ENCODE measurements at places on chromosomes 6 and 20.

DNA sequence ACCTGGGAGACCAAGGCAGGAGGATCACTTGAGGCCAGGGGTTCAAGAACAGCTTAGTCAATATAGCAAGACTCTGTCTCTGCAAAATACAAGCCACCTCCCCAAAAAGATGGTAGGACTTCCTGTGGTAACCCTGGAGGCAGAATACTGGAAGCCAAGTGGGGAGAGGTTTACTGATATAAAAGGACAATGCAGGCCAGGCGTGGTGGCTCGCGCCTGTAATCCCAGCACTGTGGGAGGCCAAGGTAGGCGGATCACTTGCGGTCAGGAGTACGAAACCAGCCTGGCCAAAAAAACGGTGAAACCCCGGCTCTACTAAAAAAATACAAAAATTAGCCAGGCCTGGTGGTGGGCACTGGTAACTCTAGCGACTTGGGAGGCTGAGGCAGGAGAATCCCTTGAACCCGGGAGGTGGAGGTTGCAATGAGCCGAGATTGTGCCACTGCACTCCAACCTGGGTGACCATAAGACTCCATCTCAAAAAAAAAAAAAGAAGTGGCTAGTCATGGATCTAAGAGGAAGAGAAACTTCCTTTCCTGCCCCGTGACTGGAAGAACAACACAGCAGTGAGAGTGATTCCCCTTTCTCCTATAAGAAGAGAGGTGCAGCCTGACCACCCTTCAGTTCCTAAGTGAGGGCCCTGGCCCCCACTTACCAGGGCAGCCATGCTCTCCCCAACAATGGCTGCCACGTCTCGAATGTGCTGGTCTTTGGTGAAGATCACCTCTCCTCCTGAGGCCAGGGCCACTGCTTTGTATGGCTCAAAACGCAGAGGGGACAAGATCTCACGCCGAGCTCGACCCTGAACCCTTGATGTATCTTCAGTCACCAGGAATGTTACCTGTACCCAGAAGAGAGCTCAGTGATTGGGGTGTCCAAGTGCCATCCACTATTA lies 6.2 kb downstream of the SAPCD1 start:
- DNase-seq = no peak

GRCh38 chr6:30806581-30807183 lies 62.3 kb upstream of the IER3 start:
- no peak for DNase-seq

DNA sequence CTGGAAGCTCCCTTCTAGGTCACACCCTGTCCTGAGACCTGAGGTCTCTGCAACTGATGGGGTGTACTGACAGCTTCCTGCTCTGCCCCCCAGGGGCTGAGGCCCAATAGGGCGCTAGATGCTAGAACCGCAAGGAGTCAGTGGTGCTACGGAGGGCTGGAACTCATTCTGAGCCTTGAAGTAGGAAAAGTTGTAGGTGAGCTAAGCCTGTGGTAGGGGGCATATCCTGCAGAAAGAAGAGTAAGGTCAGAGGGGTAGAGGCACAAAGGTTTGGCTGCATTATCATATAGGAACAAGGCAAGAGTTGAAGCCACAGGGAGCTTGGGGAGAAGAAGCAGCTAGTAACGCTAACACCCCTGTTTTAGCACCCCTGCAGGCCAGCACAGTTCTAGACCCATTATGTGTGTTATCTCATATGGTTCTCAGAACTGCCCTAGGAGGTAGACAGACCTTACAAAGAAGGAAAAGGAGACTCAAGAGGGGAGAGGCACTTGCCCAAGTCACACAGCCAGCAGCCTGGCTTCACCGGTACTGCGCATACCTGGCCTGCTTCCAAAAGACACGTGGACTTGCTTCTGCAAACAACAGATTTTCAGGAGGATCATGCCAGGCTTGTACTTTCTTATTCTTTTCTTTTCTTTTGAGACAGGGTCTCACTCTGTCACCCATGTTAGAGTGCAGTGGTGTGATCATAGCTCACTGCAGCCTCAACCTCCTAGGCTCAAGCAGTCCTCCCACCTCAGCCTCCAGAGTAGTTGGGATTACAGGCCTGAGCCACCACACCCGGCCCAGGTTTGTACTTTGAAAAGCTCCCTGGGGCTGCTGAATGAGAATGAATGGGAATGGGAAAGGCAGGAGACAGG lies 156.1 kb downstream of the MRPL14 start:
- DNase-seq = no peak

GRCh38 chr6:33312361-33313104 lies 1.3 kb downstream of the TAPBP start:
- DNase-seq = peak; percentile 62

DNA sequence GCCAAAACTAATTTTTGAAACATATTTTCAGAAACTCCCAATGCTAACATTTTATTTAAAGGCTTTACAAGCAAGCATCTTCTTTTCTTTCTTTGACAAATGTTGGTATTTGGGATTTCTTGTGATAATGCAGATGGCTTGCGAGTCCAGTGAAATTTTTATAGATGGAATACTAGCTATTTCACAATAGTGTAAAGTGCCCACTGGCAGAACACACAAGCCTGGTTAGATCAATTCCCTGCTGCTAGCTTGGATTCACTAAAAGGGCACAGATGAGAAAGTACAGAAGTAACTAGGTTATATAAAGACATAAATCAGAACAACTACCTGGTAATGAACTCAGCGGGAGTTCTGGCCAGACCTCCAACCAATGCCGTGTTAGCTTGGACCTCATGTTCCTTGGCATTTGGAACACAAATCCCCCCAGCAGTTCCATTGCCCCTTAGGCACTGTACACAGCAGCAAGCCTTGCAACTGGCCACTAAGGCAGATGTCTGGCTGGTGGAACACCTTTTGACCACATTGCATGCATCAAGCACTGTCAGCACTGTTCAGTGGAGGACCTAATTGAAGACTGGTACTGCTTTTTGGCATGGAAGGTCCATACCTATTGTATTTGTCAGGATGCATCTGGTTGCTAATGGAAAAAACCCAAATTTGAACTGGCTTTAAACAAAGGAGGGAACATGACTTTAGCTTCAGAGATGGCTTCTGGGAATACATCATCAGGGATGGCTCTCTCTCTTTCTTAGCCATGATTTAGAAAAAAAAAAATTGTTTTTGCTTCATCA lies 15.6 kb upstream of the ZFP64 start:
- no peak for DNase-seq

DNA sequence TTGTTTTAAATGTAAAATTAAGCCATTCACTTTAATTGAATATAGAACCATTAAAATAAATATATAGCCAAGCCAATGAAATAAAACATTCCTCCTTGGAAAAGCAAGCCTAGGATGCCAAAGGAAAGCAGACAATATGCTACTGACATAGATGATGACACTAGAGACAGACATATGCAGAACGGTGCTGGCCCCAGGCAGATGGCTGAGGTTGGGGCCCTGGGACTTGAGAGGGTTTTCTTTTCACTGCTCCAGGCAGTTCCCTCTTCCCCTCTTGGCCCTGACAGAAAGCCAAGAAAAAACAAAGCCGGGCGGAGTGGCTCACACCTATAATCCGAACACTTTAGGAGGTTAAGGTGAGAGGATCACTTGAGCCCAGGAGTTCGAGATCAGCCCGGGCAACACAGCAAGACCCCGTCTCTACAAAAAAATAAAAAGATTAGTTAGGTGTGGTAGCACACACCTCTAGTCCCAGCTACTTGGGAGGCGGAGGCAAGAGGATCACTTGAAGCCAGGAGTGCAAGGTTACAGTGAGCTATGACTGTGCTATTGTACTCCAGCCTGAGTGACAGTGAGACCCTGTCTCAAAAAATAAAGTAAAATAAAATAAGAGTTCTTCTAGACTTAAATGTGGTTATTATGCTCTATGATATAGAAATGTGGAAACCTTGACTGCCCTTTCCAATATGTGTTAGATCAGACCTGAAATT lies 31.2 kb downstream of the FASTKD5 start:
- no peak for DNase-seq

DNA sequence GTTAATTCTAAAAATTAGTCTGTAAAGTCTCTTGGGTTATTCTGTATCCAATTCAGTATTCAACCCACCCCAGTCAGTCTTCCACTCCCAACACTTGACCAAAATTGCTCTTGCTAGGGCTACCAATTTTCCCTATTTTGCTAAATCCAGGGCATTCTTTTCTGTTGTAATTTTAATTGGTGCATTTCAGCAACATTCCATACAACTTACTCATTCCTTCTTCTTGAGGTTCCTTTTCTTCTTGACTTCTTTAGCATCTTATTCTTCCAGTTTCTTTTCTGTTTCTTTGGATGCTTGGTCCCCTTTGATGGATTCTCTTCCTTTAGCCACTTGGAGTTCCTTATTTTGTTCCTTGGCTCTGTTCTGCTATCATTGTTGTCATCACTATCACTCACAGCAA lies 11.2 kb upstream of the GRM1 start:
- DNase-seq = no peak

GRCh38 chr20:8012724-8013123 lies 6.8 kb downstream of the TMX4 start:
- no peak for DNase-seq

GRCh38 chr6:88982720-88983119 lies 19.3 kb upstream of the RNGTT start:
- no peak for DNase-seq

- DNase-seq = no peak
Measured at GRCh38 chr6:26251354-26252076, 113.5 kb upstream of the BTN3A2 start.

- DNase-seq = no peak
Measured at GRCh38 chr20:50969912-50970311, 11.3 kb downstream of the MOCS3 start.

GRCh38 chr20:40966103-40966502 lies 62.5 kb upstream of the TOP1 start:
- no peak for DNase-seq

DNA sequence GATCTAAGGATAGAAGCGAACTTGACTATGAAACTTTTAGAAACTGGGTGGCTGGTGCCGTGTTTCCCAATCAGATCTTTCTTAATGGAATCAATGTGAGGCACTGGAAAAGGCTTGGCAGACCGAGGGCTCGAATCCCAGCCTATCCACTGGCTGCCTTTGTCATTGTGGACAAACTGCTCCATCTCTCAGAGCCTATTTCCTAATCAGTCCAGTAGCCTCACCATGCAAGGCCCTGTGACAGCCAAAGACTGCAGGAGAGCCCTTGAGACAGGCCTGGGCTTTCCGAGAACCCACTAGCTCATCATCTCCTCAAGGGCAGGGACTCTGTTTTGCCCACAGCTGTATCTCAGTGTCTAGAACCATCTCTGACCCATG lies 43.4 kb downstream of the SPDEF start:
- no peak for DNase-seq

- DNase-seq = no peak
Measured at GRCh38 chr6:23522792-23523547, 603.0 kb upstream of the NRSN1 start.

DNA sequence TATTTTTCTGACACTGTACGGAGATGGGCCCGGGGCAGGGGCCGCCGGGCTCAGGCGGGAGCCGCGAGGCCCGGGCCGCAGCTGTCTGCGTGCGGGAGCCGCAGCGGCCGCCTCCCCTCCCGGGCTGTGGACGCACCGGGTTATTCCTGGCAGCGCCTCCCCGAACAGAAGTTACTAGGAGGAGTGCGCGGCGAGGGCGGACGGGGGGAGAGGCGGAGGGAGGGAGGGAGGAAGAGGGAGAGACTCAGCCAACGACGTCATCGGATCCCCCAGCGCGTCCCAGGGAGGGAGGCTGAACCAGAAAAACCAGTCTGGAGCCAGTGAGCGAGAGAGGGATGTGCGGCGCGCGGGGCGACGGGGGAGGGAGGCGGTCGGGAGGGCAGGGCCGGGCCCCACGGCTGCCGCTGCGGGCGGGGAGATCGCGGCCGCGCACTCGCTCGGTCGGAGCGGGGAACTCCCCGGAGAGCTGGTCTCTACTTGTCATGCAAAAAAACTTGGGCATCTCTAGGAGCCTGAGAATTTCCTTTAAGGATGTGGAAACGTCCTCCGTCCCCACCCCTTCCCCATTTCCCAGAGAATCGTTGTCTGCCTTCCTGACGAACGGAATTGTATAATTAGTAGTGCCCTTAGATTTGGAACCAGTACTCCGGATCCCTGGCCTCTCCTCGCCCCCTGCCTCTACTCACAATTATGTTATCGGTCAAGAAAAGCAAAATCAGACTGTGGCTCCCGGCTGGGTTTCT lies 1.4 kb upstream of the HIVEP2 start:
- peak; percentile 98 for DNase-seq

GRCh38 chr20:58638467-58639181 lies 12.5 kb upstream of the STX16 start:
- DNase-seq = no peak

- no peak for DNase-seq
Measured at GRCh38 chr20:39412091-39412490, 449.9 kb downstream of the DHX35 start.

DNA sequence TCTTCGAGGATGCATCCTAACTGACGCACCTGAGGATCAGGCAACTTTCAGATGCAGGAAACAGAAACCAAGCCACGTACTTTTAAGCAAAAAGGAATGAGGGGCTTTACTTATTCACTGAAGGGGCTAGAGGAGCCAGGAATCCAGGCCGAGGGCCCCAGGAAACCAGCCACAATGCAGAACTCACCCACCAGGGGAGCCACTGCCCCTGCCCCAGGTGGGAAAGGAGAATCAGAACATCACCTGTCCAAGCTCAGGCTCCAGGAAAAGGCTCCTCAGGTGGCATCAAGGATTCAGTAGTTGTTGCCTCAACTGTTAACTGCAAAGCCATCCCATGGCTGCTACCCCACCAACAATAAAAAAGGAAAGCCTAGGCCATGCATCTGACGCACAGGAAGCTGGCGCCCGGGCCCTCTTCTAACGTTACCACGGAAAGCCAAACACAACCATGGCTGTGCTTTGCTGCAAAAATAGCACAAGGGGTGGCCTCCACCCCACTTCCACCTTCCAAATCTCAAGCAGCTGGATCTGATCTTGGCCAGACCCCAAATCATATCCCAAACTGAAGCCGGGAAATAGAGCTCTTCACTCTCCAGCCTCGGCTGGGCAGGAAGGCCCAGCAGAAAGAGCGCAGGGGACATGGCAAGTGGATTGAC lies 121.0 kb downstream of the PREX1 start:
- DNase-seq = no peak

DNA sequence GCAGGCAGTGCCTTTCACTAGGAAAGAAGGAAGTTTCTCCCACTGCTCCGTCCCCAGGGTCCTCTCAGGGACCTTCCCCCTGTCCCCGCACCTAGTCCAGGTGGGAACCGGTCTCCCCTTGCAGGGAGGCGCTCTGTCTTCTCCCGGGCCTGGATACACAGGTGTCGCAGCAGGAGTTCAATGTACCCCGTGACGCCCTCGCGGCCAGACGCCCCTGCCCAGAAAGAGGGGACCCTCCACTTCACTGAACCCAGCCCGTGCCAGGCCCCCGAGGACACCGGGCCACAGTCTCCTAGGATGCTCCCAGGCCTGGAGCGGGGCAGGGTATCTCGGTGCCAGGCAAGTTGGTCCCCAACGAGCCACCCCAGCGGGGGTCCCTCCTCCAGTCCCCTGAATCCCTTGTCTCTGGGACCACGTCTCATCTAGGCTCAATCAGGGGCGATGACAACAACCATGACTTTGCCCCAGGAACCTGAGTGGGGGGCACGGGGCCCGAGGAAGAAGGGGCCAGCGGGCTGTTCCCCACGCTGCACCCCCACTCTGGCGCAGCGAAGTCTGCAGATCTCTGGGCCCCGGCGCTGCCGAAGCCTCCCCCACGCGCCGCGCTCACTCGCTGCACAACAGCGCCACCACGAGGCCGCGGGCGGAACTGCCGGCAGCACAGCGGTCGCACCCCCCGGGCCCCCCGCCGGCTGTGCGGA lies 103.0 kb downstream of the EDN3 start:
- peak; percentile 48 for DNase-seq

Measured in dorsolateral prefrontal cortex (tissue), 122 donors.